ENCODE measurements at places on chromosomes 11 and 22.

- DNase-seq: no peak
Observed at GRCh38 chr11:16262645-16262955, 93.7 kb downstream of the SOX6 start.

DNA sequence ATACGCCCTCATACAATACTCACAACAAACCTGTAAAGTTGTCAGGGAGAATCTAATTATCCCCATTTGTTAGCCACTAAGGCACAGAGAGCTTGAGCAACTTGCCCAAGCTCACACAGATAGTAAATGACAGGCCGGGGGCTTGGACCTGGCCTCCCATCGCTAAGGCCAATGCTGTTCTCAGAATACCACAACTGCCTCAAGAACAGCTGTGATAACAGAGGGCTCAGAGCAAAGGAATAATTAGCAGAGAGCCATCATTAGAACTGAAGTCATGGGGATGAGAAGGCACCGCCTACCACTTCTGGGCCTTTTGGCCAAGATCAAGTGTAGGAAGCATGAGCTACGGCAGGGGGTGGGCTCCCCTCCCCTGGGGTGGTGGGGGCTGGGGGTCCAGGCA lies 98.6 kb downstream of the FEZ1 start:
- DNase-seq: no peak

DNA sequence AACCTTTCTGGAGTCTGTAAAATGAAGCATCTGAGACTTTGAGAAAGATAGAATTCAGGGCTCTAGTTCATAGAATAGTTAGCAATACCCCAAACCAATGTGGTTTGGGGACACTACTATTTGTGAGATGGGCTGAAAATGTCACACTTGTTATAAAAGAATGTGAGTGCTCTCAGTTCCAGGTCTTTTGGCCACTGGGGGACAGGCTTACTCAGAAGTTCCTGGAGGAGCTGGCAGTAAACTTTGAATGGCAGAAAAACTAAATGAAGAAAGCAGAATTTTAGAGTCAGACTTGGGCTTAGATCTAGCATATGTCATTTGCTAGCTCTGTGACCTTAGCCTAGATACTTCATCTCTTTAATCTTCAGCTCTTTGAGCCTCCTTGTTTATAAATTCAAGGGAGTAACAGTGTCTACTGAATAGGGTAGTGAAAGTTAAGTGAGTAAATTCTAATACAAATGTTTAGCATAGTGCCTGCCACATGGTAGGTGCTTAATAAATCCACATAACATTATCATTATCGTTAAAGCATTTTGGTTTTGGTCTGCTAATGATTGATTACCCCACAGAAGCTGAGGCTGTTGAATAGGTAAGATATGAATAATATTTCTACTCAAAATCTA lies 3.7 kb downstream of the LYVE1 start:
- DNase-seq: no peak

GRCh38 chr11:15819679-15820286 lies 536.6 kb downstream of the SOX6 start:
- peak; percentile 47 for DNase-seq

- DNase-seq: no peak
Observed at GRCh38 chr11:115926601-115927000, 422.4 kb upstream of the CADM1 start.

- no peak for DNase-seq
Observed at GRCh38 chr22:30826670-30827355, 132.1 kb downstream of the OSBP2 start.

DNA sequence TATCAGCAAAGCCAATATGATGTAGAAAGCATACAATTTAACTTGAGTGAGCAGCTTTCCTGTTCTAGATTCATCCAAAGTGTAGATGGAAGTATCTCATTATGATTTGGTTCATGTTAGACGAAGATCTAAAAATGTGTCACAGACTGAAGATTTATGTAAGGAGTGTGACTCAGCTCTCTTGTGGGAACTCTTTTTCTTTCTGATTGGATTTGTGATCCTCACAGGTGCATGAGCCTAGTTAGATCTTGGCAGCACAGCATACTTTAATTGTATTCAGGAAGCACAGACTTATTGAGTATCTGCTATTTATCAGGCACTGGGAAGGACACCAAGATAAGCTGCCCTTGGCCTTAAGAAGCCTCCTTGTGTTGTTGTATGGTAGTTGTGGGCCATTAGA lies 147.1 kb downstream of the C11orf91 start:
- no peak for DNase-seq

GRCh38 chr11:44229098-44229497 lies 80.8 kb downstream of the ALX4 start:
- DNase-seq: no peak

DNA sequence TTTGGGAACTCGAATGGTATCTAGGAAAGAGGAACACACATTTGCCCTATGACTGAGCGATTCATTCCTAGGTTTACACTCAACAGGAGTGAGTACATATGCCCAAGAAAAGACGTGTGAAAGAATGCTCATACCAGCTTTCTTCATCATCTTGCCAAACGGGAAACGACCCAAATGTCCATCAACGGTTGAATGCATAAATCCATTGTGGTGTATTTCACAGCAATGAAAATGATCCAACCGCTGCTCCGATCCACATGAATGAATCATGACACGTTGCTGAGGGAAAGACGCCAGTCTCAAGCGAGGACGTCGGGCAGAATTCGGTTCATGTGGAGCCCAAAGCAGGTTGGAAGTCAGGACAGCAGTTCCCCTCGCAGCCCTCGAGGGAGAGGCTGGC lies 71.5 kb downstream of the CYTH4 start:
- DNase-seq: no peak

DNA sequence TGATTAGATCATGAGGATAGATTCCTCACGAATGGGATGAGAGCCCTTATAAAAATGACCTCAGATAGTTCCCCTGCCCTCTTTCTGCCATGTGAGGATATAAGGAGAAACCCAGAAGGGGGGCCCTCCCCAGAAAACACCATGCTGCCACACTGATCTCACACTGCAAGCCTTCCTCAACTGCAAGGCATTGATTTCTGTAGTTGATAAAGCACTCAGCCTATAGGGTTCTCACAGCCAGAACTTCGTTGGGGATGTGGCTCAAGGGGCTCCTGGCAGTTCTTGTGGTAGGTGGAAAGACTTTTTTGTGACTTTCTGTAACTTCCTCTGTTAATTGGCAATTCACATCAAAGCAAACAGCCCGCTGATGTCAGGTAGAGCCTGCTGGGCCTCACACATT lies 108.9 kb downstream of the CD44 start:
- no peak for DNase-seq

- DNase-seq: peak; percentile 70
Observed at GRCh38 chr11:83249972-83250593, 36.1 kb downstream of the CCDC90B start.

GRCh38 chr11:77211594-77212251 lies 83.7 kb downstream of the MYO7A start:
- no peak for DNase-seq

GRCh38 chr11:108198833-108199232 lies 23.6 kb downstream of the NPAT start:
- DNase-seq: no peak

DNA sequence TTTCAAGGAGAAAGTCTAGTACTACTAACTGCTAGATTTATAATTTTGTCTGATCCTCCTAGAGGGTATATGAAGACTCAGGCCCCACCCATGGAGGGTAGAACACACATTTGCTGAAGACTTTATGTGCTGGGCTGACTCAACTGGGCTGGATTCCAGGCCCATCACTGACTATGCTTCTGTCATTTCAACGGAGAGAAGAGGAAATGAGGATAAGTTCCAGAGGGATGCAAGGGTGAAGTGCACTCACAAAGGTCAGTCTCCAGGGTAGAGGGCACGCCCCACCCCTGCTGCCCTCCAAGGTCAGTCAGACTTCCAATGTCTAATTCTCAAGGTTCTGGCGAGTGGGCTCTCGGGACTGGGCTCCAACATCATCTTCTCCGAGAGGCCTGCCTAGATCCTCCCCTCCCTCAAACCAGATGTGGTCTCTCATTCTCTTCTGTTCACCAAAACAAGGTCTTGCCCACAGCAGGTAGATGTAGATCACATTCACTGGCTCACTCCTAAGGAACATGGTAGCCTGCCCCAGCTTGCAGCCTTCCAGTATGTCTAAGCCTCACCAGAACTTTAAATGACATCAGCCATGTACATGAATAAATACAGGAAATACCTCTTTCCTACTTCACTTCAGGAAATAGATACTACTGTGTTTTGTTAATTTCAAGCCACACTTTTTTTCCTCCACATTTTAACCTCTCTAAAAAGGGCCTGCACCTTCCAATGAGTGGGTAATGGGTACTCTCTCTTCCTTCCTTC lies 7.3 kb upstream of the C11orf86 start:
- DNase-seq: no peak

GRCh38 chr22:36280379-36280778 lies 27.4 kb downstream of the APOL1 start:
- no peak for DNase-seq

DNA sequence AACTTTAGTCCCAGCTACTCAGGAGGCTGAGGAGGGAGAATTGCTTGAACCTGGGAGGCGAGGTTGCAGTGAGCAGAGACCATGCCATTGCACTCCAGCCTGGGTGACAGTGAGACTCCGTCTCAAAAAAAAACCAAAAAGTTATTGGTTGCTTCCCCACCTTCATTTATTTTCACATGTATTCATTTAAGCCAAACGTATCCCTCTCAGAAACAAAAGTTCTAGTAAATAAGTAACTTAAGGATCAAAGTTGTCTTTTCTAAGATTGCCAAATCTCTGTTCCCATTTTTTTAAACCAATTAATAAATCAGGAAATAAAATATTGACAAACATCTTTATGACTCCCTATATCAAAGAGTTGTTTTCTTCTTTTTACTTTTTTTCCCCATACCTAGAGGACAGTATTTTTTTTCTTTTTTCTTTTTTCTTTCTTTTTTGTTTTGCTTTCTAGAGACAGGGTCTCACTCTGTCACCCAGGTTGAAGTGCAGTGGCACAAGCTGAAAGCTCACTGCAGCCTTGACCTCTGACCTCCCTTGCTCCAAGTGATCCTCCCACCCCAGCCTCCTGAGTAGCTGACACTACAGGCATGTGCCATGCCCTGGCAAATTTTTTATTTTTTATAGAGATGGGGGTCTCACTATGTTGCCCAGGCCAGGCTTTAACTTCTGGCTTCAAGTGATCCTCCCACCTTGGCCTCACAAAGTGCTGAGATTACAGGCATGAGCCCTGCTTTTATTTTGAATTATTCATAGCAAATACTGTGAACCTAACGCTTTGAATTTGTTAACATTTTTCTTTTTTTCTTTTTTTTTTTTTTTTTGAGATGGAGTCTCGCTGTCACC lies 11.4 kb downstream of the ZFTA start:
- no peak for DNase-seq

DNA sequence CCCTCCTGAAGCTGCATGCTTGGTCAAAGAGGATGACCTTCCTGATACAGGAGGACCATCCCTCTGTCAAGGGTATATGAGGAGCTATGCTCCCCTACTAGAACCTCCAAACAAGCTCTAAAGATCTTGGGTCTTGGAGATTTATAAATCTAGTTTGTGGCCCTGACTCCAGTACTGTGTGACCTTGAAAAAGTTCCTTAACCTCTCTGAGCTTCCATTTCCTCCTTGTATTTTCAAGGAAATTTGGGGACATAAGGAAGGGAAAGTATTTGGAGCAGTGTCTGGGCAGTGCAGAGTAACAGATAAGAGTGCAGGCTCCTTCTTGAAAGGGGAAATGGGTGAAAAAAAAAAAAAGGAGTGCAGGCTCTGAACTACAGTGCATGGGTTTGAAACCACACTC lies 45.9 kb downstream of the CHRDL2 start:
- no peak for DNase-seq

- no peak for DNase-seq
Observed at GRCh38 chr11:131041331-131042040, 125.2 kb upstream of the SNX19 start.

- DNase-seq: no peak
Observed at GRCh38 chr11:124863137-124863825, 2.0 kb upstream of the ROBO3 start.

DNA sequence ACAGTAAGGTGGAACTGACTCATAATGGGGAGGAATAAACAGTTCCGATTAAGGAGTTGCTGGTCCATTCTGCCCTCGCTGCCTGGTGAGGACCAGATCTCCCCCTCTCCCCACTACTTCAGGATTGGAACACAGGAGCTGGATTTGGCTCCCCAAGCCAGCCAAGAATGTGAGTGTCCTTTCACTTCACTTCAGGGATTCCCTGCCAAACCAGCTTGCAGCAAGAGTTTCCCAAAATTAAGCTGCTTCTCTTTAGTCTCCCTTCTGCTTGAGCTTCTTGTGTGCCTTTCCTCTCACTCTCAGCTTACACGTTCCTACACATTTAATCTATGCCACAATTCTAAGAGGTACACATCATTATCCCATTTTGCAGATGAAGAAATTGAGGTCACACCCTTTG lies 234.1 kb downstream of the BUD13 start:
- DNase-seq: no peak

DNA sequence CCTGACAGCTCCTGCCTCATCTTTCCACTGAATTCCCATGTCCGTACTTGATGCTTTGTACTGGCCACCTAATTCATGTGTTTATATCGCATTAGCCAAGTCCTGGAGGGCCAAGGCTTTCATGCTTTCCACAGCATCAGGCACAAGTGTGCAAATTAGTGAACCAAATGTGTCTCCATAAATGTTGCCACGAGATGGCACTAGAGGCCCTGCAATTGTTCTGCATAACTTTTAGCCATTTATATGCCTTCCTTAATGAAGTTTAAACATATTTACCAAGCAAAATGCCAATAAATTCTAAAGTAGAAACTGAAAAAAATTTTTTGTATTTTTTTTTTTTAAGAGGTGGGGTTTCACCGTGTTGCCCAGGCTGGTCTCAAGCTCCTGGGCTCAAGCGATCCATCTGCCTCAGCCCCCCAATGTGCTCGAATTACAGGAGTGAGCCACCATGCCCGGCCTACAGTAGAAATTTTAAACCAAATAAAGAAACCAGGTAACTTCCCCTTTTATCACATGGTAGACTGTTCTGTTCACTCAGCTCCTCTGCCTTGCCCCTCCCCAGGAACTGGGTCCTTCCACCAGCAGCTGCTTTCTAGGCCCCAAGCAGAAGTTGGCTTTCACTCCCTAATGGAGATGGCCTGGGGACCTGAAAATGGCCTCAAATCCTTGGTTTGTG lies 20.8 kb upstream of the IL18BP start:
- DNase-seq: peak; percentile 83

DNA sequence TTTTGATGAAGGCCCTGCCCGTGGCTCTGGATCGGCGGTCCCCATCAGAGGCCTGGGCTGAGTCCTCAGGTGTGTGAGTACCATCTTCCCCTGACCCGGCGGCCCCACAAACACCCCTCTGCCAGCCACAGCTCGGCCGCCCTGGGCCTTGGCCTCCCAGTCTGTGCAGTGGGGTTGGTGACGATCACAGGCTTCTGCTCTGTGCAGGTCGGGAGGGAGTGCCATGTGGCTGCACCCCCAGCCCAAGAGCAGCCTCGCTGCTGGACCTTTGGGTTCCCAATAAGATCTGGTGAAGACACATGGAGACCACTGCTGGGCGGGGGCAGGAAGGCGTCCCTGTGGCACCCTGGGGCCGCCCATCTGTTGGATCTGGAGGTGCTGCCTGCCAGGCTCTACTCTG lies 47.1 kb upstream of the PPARA start:
- no peak for DNase-seq
